Renal cortex interstitium (tissue), 15 donors: ENCODE measurements at places on chromosomes 6 and 20.

DNA sequence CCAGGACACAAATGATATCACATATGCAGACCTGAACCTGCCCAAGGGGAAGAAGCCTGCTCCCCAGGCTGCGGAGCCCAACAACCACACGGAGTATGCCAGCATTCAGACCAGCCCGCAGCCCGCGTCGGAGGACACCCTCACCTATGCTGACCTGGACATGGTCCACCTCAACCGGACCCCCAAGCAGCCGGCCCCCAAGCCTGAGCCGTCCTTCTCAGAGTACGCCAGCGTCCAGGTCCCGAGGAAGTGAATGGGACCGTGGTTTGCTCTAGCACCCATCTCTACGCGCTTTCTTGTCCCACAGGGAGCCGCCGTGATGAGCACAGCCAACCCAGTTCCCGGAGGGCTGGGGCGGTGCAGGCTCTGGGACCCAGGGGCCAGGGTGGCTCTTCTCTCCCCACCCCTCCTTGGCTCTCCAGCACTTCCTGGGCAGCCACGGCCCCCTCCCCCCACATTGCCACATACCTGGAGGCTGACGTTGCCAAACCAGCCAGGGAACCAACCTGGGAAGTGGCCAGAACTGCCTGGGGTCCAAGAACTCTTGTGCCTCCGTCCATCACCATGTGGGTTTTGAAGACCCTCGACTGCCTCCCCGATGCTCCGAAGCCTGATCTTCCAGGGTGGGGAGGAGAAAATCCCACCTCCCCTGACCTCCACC is 42.2 kb downstream of the SIRPA start:
- no peak for DNase-seq

DNA sequence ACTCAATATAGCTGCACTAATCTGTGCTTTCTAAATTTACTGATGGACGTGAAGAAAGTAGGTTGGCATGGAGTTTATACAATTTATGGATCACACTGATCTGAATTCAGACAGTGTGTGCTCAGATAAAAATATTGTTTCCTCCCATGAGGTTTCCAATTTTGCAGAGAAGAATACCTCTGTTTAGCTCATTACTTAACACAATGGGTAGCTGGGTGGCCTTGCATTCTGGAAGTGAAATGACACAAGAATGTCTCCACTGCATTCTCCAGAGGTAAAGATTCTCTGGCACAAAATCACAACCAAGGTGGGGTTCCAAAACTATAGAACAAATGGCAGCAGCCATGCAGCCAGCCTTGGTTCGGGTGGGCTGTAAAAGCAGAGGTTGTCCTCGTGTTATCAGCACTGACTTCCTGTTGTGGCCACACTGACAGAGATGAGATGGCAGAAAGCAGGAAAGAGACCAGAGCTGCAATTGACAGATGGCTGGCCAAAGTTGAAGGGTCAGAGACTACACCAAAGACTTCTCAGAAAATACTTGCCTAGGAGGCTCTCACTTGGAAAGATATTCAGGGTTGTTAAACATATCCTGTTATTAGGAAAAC is 50.2 kb downstream of the HDAC2 start:
- DNase-seq, result no peak

- DNase-seq, result peak; percentile 65
These were observed 780 bp downstream of the ARMC12 start for GRCh38 chr6:35737413-35738211.

DNA sequence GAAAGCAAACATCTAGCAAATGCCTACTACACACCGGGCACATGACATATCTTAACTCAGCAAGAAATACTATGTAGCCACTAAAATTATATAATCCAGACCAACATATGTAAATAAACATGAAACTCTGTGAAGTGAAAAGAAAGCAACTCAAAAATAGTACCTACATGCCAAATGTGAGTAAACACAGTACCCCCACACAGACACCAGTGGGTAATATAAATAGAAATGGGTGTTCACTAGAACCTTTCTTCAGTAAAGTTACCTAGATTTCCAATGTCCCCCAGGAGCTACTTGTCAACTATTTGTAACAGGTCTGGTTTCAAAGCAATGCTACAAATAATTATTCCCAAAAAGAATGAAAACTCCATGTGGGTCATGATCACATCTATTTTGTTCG is 25.5 kb downstream of the TRERF1 start:
- no peak for DNase-seq

- peak; percentile 8 for DNase-seq
These were observed 274.3 kb downstream of the CD109 start for GRCh38 chr6:73969971-73970970.

DNA sequence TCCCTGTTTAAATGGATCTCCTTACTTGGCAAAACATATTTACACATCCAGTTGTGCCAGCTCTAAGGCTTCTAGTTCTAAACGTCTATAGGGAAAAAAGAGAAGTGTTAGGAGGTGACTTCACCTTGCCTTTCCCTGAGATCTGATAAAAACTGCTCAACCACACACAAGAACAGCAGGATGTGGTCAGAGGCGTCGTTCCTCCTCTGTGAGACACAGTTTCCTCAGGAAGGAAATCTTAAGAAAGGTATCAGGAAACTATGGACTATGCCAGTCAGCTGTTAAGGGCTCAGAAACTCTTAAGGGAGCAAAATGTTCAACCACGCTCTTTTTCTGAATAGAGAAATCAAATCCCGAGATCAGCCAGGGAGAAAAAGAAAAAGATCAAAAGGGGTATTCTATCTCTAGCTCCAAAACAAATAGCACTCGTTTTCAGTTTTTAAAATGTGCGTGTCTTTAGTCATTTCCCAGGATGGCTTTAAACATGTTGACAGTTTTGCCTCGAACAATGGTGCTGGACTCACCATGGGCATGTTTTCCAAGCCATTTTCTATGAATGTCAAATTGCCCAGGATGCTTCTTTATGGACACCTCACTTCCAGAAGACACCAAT is 154.5 kb downstream of the HACE1 start:
- no peak for DNase-seq

DNA sequence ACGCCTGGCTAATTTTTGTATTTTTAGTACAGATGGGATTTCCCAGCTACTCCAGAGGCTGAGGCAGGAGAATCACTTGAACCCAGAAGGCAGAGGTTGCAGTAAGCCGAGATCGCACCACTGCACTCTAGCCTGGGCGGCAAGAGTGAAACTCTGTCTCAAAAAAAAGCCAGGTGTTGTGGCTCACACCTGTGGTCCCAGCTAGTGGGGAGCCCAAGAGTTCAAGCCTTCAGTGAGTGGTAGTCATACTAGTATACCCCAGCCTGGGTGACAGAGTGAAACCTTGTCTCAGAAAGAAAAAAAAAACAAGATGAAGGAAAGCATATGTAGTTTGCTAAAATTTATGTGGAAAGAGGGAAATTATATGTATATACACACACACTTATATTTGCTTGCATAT is 20.0 kb upstream of the POU5F1 start:
- DNase-seq, result no peak
